ENCODE measurements at places on chromosomes 7 and 10.
A peak's percentile ranks its signal among the peaks of the same experiment; 100 is the strongest.

GRCh38 chr10:78375854-78376785 lies 342.5 kb downstream of the RPS24 start:
- no peak for DNase-seq

DNA sequence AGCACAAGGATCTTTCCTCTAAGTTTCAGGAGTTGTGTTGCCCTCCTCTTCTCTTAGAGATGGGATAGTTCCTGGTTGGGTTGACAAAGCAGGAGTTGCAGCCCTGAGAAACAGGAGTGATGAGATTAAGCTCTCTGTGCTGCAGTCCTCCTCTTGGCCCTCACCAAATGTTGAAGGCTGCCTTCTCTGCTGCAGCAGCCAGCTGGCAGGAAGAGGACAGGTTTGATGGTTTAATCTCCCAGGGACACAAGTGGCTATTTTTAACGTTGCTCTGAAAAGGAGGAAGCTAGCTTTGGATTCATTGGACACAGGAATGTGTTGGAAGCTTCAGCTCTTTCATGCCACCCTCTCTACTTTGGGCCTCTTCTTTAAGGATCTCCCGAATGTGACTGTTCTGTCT lies 9.4 kb downstream of the STRIP2 start:
- DNase-seq: no peak

DNA sequence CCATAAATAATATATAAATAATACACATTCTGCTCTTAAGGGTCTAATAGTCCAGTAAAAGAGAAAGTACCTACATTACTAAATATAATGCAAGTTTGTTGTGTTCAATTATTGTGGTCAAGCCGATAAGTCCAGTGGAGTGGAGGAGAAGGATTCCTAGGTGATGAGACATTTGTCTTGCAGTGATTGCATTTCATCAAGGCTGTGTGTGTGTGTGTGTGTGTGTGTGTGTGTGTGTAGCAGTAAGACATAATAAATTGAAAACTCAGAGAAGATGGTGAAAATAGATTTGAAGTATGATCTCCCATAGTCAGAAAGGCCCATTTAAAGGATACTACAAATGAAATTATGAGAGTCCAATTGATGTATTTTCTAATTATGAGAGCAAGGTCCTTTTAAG lies 192.5 kb upstream of the SEMA3C start:
- no peak for DNase-seq

- no peak for DNase-seq
These were observed 257.2 kb downstream of the CTNNA3 start for GRCh38 chr10:67438605-67439304.

DNA sequence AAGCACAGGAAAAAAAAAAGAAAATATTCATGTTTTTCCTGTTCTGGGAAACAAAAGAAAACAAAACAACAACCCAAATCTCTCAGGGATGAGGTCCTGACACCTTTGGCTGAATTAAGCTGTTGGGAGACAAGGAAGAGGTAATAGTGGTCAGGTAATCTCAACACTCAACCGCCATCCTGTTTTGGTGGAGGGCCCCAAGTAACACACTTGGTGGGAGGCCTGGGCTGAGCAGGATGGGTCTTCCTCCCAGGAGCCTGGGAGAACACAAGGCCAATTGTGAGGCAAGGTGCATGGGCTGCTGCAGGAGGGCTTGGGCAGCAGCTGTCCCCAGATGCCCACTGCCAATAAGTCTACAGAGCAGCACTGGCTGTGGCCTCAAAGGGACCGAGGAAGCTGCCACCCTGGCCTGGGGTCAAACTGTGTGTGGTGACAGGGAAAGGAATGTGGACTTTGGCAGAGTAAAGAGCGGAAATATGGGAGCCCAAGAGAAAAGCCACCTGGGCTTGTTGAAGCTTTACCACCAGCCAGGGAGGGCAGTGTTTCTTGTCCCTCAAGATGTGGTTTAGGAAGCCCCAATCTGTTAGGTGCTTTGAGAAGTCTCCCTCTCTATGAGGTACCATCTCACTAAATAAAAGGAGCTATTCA lies 93.5 kb upstream of the SLC25A13 start:
- DNase-seq: no peak

DNA sequence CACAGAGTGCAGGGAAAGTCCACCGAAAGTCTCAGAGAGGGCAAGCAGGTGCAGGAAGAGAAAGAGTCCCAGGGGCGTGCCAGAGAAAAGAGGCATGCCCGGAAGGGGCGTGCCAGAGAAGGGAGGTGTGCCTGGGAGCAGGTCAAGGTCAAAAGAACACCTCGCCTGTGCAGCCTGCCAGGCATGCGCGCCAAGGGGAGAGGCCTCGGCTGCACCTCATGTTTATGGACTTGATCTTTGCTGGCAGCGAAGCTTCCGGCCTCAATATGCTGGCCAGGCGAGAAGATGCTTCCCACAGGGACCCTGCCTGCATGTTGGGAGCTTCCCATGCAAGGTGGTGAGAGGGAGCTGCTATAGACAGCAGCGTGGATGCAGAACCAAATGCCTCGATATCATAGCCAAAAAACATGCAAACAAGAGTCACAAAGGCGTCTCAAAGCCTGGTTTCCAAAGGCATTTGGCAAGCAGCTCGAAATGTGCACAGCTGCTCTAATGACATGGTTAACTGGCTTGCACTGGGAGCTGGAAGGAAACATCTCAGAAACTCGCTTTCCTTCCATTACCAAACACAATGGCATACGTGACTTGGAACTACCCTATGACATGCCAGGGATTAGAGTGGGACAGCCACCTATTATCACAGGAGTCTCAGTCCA lies 192.5 kb upstream of the PPP2R2D start:
- no peak for DNase-seq

- no peak for DNase-seq
These were observed 94.6 kb downstream of the ZNF22 start for GRCh38 chr10:45095286-45095685.

DNA sequence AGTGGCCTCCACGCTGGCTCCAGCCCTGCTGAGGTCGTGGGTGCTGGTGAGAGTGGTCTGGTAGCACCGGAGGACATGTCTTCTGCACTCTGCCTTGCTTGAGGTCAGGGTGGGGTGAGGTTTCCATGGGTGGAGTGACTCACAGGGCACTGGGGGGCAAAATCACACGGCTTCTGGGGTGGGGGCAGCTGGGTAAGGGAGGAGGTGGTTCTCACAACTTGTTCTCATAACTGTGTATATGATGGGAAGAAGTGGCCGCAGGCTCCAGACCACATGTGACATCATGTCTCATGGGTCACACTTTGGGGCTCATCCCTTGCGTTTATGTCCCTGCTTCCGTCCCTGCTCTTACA lies 884 bp upstream of the PRF1 start:
- DNase-seq: peak; percentile 38

GRCh38 chr7:20932785-20933527 lies 146.3 kb upstream of the SP8 start:
- no peak for DNase-seq

GRCh38 chr7:148722340-148723165 lies 23.9 kb downstream of the CUL1 start:
- no peak for DNase-seq

DNA sequence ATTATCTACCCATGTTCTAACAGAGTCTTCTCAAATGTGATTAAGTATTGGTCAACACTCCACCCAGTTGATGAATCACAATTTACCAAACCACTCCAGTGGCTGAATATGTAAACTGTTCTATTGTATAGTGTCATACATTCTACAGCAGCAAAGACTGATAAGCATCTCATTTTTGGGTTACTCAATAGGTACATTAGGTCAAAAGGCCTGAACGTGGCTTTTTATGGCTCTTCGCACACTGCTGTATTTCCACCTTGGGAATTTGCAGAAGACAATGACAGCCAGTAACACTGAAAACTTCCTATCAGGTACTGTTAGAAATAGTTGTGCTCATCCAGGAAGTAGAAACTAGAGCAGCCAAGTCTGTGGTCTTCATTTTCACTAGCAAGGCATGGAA lies 166.9 kb downstream of the GLI3 start:
- DNase-seq: no peak

DNA sequence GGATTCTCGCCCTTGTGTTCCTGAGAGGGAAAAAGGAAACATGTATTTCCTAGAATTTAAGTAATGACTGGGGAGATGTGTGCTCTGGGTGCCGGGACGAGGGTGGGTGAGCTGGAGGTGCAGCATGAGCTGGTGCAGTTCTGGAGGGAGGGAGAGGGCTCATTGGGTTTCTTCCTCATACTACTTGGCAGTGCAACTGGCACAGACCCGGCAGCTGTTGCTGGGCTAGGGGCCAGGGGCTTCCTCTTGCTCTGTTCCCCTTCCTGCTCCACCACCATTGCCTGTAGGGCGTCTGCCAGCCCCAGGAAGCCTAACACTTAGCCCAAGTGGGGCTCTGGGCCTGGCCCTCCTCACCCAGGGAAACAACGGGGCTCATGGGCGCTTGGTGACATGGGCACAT lies 5.9 kb downstream of the RET start:
- no peak for DNase-seq

DNA sequence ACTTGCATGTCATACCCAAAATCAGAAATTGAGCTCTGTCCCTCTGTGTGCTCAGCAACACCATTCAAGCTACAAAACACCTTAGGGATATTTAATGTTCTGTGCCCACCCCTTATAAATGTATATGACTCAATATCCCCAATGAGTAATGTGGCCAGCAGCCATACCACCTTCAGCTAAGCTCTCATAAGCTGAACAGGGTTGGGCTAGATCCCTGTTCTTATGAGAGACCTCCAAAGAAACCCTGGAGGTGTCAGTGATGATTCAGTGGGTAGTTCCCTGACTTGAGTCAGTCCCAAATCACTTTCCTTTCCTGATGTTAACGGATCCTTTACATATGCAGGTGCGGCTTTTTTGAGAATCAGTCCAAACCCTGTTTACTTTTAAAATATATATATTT lies 253.8 kb downstream of the CREB5 start:
- no peak for DNase-seq

DNA sequence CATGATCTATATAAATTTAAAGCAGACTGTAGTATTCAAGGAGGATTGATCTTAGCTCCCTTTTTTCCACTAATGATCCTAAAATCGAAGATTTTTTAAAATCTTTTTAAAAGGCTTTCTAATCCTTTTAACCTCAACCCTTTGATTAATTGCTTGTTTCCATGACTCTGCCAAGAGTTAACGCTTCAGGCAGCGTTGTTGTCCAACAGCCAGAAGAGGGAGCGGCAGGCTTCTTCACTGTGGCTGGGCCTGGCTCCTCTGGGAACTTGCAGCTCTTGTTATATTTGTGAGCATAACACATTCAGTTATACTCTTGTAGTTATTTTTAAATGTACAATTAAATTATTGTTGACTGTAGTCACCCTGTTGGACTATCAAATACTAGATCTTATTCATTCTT lies 26.3 kb downstream of the CRCP start:
- no peak for DNase-seq

- DNase-seq: no peak
These were observed 17.3 kb downstream of the CLRN3 start for GRCh38 chr10:127875449-127875765.

GRCh38 chr7:88787777-88788176 lies 7.8 kb downstream of the TEX47 start:
- DNase-seq: no peak

DNA sequence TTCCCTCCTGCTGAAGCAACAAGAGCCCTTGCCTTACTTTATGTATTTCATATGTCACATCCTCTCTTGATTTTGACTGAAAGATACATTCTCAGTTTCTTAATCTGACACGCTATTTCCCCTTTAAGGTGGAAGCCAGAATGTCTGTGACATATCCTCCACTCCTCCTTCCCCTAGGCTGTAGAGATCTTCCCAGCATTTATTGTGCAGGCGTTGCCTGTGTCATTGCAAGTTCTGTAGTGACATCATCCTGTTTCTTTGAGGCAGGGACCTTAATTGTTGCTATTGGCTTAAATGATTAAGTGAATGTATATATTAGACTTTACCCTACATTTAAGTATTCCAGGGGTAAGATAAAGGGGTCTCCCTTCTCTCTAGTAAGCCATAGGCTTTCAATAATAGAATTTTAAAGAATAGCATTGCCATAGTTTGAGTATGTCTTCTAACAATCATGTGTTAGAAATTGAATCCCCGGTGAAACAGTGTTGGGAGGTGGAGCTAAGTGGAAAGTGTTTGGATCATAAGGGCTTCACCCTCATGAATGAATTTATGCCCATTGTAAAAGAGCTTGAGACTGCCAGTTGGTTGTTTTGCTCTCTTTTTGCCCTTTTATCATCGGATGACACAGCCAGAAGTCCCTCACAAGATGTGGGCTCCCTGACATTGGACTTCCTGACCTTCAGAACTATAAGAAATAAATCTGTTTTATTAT lies 189.5 kb upstream of the CDC14C start:
- no peak for DNase-seq

DNA sequence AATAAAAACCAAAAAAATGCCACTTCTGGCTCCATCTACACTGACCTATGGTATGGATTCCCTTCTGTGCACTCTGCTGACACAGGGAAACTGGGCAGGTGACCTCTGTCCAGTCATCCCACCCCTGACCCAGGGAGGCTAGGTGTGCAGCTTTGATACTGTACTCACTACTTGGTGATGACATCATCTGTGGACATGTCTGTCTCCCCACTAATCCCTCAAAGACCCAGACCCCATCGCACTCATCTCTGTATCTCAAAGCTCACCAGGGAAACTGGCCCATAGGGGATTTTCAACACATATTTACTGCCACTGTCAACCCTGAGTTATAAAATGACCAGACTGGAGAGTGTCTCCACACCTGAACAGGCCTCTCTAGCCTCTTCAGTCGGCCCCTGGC lies 10.6 kb downstream of the SGMS1 start:
- DNase-seq: no peak

DNA sequence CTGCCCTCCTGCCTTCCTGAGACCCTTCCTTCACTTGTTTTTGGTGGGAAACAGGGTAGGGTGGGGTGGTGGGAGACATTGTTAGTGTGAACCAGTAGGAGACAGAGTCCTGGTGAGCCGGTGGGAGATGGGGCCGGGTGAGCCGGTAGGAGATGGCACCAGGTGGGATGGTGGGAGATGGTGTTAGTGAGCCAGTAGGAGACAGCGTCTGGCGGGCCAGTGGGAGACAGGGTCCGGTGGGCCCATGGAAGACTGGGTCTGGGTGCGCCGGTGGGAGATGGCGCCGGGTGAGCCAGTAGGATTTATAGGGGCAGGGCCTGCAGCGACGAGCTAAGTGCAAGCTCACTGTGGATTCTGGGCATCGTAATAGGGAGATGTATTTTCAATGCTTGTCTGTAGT lies 116.8 kb downstream of the TRRAP start:
- no peak for DNase-seq

GRCh38 chr10:44715136-44715535 lies 196.0 kb upstream of the TMEM72 start:
- DNase-seq: no peak

GRCh38 chr7:45662018-45662417 lies 87.8 kb downstream of the ADCY1 start:
- DNase-seq: no peak

DNA sequence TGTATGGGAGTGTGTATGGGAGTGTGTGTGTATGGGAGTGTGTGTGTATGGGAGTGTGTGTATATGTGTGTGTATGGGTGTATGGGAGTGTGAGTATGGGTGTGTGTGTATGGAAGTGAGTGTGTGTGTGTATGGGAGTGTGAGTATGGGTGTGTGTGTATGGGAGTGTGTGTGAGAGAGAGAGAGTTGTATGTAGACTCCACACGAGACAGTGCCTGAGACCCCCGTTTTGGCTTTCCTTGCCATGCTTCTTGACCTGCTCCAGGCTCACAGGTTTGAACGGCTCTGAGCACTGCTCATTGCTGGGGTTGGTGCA lies 49.7 kb downstream of the COL17A1 start:
- no peak for DNase-seq

- no peak for DNase-seq
These were observed 96.6 kb downstream of the ANKRD30A start for GRCh38 chr10:37222046-37222445.
